ENCODE measurements at places on chromosomes 5 and 9.

DNA sequence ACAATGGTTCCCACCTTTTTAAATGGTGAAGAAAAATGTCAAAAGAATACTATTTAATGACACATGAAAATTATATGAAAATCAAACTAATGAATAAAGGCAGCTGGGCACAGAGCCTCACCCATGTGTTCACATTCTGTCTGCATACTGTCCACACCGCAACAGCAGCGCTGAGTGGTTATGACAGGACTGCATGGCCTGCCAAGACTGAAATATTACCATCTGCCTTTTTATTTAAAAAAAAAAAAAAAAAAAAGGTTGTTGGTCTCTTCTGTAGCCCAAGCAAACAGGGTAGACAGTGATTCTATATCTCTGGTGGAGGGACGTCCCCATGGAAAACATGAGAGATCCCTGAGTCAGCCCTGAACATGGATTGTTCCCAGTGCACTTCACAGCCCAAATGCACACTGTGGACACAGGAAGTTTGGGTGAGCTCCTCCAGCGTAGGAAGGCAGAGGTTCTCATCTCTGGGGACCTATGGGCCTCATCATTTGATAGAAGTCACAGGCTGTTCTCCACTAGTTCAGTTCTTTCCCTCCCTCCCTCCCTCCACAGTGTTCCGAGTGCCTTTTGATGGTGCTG lies 44.9 kb upstream of the SHC3 start:
- no peak for DNase-seq

DNA sequence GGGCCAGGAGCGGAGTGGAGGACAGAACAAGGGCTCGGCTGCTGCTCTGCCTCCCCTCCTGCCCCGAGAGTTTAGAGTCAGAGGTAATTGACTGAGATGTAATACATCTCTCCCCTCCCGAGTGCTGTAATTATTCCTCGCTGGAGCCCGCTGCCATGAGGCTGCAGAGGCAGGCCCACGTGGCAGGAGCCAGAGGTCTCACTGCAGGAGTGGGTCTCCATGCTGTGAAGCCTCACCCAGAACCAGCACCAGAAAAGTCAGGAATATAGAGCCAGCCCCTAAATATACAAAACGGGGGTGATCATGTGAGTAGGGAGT lies 2.5 kb downstream of the FAM163B start:
- no peak for DNase-seq

DNA sequence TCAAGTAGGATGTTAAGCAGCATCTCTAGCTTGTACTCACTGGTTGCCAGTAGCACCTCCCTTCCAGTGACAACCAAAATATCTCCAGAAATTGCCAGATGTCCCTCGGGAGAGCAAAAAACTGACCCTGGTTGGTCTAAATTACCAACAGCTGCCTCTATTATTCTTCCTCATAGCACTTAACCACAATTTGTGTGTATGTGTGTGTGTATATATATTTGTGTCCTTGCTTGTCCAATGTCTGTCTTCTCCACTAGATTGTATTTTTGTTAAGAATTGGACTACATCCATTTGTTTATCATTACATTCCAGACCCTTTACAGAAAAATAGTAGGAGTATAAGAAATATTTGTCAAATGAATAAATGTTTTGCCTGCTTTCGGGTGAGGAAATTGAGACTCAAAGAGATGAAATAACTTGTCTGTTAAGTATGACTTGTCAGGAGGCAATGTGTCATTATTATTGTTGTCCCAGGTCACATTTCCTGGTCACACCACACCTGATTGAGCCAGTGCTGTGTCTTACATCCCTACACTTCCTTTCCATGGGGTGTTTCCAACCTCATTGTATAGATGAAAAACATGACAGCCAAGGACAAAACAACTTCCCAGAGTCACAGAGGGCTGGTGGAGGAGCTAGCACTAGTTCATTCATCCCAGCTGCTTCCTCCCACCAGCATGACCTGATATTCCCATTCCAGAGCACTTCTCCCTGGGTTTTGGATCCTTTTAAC lies 11.4 kb upstream of the GRPEL2 start:
- DNase-seq: no peak

DNA sequence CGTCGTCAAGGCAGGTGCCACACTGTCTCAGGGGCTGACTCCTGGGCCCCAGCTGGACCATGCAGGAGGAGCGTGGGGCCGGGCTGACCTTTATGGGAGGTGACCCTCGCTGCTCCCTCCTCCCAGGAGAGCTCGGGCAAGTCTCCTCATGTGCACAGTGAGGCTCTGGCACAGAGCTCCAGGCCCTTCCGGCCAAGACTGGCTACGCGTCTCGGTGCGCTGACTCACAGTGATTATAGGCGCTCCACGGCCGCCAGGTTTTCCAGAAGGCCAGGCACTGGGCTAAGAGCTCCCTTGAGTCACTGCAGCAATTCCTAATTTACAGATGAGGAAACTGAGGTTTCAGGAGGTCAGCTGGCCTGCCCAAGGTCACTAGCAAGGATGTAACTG lies 47.4 kb downstream of the VAV2 start:
- no peak for DNase-seq

- no peak for DNase-seq
Observed at GRCh38 chr5:175692235-175692995, 34.5 kb downstream of the HRH2 start.

- DNase-seq: no peak
Observed at GRCh38 chr9:9783711-9784110, 829.1 kb downstream of the PTPRD start.

- no peak for DNase-seq
Observed at GRCh38 chr9:19597176-19597575, 188.4 kb downstream of the ACER2 start.

GRCh38 chr5:565782-566440 lies 41.7 kb upstream of the SLC9A3 start:
- no peak for DNase-seq

GRCh38 chr5:36040651-36041536 lies 25.8 kb downstream of the UGT3A2 start:
- no peak for DNase-seq

DNA sequence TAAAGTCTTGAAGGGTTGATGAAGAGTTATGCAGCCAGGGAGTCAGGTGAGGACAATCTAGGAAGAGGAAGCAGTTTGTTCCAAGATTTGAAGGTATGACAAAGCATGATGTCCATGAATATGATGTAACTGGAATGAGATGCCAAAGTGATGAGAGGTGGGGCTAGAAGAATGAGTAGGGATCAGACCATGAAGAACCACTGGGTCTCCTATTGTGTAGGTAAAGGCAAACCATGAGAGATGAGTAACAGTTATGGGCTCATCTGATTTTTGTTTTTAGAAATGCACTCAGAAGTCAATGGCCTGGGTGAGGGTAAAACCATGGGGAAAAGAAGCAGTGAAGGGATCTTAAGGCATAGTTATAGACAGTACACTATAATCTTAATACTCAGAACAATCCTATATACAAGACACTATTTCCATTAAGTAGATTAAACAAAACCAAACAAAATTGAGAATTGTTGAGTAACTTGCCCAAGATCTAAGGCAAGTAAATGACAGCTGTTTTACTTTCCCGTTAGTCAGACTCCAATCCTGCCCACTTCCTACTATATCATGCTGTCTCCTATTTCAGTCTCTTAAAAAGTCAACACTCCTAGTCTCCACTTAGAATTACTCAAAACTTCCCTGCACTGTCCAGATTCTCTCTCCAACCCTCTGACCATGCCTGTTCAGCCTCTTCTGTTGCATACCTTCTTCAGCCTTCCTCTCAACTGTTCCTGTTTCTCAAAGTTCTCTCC lies 393.8 kb upstream of the MEF2C start:
- no peak for DNase-seq
